ENCODE measurements at places on chromosomes 5 and 9.

DNA sequence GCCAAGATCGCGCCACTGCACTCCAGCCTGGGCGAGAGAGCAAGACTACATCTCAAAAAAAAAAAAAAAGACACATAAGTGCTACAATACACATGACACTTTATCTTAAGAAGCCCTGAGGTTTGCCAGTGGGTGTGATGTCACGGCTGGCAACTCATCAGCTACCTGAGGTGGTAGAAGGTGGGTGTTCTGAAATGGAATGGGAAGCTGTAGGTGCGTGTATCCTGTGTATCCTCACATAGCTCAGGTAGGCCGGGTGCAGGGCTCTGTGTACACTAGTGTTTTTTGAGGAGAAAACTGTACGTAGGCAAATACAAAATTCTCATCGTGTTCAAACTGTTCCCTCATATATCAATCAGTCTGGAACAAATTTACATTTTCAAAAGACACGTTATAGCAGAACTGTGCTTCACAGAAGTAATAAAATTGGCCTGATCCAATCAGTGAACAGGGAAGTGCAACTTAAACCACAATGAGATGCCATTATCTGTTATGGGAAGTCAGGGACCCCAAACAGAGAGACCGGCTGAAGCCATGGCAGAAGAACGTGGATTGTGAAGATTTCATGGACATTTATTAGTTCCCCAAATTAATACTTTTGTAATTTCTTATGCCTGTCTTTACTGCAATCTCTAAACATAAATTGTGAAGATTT lies 10.4 kb downstream of the BICD2 start:
- no peak for DNase-seq

DNA sequence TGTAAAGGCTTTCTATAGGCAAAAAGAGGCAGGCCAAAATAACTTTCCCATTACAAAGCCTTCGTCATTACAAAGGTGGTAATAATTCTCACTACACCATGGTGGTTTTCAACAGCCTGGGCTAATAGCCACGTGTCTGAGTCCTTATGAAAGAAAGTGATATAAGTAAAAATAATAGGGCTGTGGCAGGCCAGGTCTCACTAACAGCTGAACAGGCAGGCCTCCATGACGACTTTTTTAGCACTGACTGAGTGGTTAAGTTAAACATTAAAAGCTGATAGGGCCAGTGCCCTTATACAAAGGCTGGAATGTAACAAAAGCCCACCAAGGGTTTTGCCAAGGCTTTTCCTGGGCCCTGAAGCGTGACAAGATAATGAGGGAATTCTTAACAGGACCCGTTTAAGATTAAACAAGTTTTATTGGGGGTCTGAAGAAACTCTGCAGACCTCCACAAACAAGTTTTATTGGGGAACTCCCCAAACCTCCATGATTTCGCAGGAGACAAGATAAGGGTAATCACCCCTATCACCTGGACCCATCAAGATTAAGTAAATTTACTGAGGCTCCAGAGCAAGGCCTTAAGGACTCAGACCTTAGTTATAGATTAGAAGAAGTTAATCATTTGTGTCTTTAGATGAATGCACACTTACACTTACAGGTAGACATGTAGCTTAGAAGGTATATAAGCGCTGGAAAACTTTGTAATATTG lies 412.9 kb downstream of the CHSY3 start:
- DNase-seq = no peak

DNA sequence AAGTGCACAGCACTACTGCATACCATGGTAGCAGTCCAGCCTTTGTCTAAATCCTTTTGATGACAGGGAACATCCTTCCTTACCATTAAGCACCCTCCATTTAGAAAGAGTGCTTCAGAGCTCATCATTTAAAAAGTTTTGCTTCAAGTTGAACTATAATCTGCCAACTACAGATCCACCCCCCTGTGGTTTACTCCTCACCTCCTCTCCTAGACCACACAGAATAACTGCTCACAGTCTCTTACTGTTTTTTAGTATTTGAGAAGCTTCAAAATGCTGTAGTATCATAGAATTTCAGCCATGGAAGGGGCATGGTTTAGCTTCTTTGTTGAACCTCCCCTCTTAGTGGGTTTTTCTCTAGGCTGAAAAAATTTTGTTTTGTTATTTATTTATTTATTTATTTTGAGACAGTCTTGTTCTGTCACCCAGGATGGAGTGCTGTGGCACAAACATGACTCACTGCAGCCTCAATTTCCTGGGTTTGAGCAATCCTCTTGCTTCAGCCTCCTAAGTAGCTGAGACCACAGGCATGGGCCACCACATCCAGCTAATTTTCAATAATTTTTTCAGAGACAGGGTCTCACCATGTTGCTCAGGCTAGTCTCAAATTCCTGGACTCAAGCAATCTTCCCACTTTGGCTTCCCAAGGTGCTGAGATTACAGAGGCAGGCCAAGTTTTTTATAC lies 384.3 kb upstream of the RFX3 start:
- DNase-seq = no peak

GRCh38 chr5:90529939-90530677 lies 724 bp upstream of the LYSMD3 start:
- peak; percentile 32 for DNase-seq

DNA sequence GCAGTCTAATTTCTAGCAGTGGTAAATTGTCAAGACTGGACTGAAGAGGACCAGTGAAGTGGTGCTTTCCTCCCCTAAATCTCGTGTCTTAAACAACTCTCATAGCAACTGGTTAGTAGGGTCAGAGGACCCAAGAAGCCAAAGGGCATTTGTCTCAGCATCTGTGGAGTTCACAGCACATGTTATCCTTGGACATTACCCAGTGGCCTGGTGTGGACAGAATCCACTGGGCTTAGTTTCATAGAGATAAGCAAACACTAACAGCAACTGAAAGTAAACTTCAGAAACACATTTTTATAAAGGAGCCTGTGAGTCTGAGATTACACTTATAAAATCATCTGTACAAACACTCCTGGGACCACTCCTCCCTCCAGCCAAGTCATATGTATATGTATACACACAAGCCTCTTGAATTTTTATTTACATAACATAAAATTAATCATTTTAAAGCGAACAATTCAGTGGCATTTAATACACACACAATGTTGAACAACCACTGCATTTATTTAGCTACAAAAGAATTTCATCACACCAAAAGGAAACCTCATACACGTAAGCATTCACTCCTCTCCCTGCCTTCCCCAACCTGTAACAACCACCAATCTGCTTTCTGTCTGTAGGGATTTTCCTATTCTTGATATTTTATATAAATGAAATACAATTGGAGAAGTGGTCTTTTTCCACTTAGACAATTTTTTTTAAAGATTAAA lies 457.8 kb downstream of the RASEF start:
- no peak for DNase-seq

DNA sequence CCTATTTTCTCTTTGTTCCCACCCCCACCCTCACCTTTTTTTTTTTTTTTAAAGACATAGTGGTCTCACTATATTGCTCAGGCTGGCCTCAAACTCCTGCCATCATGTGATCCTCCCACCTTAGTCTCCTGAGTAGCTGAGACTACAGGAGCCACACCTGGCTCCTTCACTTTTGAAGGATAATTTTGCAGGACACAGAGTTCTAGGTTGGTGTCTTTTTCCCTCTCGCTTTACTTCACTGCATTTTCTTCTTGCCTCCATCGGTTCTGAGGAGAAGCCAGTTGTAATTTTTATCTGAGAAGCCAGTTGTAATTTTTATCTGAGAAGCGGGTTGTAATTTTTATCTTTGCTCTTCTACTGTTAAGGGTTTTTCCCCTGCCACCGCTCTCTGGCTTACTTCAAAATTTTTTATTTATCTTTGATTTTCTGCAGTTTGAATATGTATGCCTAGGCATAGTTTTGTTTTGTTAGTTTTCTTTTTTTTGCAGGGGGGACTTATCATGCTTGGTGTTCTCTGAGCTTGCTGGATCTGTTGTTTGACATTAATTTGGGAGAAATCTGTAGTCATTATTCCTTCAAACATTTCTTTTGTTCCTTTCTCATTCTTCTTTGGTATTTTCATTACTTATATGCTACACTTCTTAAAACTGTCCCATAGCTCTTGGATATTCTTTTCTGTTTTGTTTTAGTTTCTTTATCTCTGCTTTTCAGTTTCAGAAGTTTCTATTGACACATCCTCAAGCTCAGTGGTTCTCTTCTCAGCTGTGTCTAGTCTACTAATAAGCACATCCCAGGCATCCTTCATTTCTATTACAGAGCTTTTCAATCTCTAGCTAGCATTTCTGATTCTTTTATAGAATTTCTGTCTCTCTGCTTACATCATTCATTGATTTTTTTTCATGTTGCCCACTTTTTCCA lies 148.2 kb upstream of the CHD1 start:
- no peak for DNase-seq

DNA sequence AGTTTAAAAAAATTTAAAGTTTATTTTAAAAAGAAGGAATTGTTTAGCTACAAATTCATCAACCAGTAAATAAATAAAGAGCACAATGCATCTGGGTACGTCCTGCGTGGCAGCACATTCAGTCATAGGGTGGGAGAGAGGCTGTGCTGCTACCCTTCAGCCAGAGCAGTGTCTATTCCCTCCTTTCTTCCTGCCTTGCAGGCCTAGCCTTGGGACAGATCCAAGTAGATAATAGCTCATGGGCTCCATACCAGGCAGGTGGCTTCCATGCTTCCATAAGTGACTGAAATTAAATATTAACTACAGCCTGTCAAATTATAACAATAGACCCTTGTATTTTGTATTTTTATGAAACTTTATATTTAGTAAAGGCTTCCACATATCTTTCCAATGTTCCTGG lies 408.3 kb upstream of the RGMB start:
- DNase-seq = no peak

- no peak for DNase-seq
Measured at GRCh38 chr5:56288873-56289601, 55.9 kb upstream of the ANKRD55 start.

DNA sequence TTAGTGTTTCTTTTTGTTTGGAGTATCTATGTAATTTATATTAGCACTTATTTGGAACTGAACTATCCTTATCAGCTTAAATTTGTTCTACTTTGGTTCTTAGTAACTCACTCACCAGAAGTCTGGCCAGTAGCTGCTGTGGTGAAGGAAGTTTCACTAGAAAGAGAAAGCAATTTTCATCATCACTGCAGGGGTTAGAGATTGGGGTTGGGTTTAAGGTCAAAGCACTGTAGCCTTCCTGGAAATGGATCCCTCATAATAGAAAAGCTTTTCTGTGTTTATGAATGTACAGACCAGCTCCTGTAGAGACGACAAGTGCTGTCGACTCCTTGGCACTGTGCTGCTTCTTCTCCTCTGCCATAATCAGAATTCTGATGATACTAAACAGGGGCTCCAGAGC lies 22.2 kb downstream of the MROH2B start:
- DNase-seq = no peak

- DNase-seq = no peak
Measured at GRCh38 chr9:72579190-72579589, 57.8 kb downstream of the TMC1 start.

- DNase-seq = no peak
Measured at GRCh38 chr5:131747180-131748105, 49.4 kb downstream of the FNIP1 start.

GRCh38 chr5:53871050-53871449 lies 310.6 kb downstream of the NDUFS4 start:
- DNase-seq = no peak

GRCh38 chr5:94759022-94759421 lies 140.6 kb downstream of the SLF1 start:
- DNase-seq = no peak

DNA sequence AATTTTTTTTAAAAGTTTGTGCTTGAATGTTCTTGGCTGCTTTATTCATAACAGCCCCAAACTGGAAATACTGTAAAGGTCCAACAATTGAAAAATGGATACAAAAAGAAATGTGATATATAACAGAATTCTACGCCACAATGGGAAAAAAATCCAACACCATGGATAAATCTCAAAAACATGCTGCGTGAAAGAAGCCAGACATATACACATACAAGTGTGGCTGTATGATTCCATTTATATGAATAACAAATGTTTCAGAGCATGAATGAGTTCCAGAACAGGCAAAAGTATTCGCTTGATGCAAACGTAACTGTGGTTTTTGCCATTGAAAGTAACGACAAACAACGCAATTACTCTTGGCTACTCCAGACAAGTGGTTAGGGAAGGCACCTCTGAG lies 7.2 kb upstream of the SFXN1 start:
- DNase-seq = no peak

DNA sequence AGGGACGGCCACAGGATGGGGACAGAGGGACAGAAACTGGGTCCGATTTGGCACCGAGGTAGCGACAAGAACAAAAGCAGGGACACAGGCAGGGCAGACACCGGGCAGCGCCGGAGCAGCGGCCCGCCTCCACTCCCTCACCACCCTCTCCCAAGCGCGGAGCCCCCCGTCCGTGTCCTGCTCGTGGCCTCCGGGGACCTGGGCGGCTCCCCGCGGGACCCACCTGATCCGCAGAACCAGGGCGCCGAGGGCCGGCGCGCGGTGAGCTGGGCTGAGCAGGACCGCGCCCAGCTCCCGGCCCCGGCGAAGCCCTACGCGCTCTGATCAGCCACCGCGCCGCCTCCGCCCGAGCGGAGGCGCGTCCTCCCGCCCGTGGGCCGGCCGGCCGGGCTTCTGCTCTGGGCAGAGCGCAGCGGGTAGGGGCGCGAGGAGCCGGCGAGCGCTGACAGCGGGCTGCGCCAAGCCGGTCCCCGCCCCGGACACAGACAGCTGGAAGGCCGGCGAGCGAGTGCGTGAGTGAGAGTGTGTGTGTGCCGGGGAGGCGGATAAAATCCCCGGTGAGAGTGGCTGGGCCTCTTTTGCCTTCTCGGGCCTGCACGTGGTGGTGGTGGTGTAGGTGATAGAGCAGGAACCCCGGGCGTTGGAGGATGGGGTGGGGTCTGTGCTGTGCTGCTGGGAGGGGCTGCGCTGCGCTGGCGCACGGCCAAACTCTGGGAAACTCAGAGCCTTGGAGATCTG lies at the start of gene GGTA1:
TSS of gene GGTA1 (minus strand) at position 418 of the 738 bp plus-strand sequence. CDS start 31,922 bp downstream, outside the sequence.
- DNase-seq = no peak

DNA sequence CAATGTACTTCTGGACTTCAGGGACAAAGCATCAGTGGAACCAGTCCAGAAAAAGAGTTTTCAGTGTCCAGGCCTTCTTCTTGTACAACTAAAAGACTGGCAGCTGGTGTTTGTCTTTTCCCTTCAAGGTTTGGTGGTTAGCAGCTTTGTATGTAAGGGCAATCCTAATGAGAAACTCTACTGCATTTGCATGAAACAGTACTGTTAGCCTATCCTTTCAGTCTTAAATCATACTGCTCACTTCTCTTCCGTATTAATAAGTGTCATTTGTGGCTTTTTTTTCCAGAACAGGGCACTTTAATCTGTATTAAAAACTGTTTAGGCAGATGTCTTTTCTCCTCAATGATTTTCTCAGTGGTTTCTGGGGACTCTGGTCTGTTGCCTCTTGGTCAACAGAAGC lies 48.9 kb downstream of the FAM174A start:
- DNase-seq = no peak

DNA sequence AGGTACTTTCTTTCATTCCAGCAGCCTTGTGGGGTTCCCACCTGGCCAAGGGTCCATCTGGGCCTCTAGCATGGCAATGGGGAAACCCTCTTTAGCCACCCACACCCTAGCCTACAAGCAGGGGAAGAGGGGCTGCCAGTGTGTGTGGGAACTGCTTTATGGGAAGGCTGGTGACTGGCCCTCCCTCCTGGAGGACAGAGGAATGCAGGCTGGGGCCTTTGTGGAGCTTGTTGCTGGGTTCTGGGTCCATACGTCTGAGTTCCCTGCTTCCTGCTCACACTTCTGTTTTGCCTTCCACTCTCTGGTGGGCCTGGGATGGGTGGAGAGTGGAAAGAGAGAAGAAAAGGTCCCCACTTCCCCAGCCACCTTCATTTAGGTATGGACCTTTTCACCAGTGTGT lies 14.9 kb upstream of the PITX1 start:
- DNase-seq = no peak
